Activated CD4-positive, alpha-beta T cell treated with anti-CD3 and anti-CD28 coated beads, Interleukin-2, amount 10 ng/mL, durations not matched to agents 7 days and 5 days (primary cell): ENCODE measurements at places on chromosomes 12 and 14. TPM values are rescaled to one million over a fixed set of nuclear protein-coding genes. Genes with fewer than 3 reads are reported as not detected.

The PTPRO gene
- 7.7 TPM for total RNA-seq

The MLF2 gene
- 90.7 TPM for total RNA-seq

The HOXC12 gene
- not detected for total RNA-seq

The HOXC5 gene
- total RNA-seq = not detected

The PIANP gene
- total RNA-seq = not detected

DNA sequence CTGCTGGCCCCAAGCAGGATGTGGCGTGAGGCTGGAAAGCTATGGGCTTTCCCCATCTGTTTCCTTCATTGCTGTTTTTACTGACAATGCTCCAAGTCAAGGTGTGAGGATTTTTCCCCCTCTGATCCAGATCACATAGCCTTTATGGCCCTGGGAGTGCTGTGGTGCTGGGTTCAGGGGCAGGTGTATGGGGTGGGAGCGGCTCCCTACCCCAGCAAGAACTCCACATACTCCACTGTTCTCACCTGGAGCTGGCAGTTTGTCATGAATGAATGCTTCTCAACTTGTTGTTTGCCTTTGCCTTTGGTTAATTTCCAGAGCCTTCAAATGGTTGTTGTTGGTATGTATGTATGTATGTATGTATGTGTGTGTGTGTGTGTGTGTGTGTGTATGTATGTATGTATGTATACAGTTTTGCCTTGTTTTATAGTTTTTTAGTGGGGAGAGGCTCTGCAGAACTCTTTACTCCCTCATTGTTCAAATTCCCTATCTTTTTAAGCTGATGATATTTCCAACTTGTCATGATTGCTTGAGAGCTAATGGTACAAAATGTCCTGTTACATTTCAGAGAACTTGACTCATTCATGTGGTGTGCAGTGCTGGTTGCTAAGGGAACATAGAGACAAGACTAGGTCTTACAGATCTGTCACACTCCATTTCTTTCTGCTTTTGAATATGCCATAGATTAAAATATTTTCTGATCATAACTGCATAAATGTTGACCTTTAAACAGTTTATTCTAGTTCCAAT is 36.6 kb upstream of the ASPG start:
- peaks cover 4% of the 10 kb centered on the region for H3K4me1 ChIP-seq
- H3K4me3 ChIP-seq = no peak overlapping the region
- H3K36me3 ChIP-seq = no peaks in the 10 kb centered on the region
- H3K27me3 ChIP-seq = peaks cover 7% of the 10 kb centered on the region

- peaks cover 4% of the 10 kb centered on the region for H3K27me3 ChIP-seq
- no peak for DNase-seq
- H3K4me1 ChIP-seq = no peaks in the 10 kb centered on the region
These were observed 38.1 kb downstream of the BBS10 start for GRCh38 chr12:76310110-76310509.

- H3K27me3 ChIP-seq = peaks cover 53% of the 10 kb centered on the region
- no peak within 1 kb of the TSS for H3K27ac ChIP-seq
- no peak for DNase-seq
These were observed at the start of gene KCNH5 for GRCh38 chr14:63045234-63045611. TSS of gene KCNH5 (minus strand) at chr14:63045458. CDS start at chr14:63045186, 272 bp downstream.

DNA sequence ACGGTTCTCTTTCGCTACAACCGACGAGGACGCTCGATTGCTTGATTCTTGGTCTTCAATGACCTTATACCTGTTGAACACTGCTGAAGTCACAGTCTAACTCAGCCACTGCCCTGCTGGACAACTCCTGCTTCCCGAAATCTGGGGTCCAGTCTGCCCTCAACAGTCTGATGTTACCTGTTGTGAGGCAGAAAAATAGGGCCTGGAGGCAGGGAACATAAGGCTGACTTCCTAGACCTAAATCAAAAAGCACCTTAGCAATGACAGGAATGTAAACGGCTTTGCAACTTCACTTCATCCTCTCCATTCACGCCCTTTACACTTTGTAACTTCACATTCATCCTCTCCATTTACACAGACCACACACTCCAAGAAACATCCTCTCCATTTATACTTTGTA is 597 bp upstream of the GLTP start:
- peak overlapping the region; percentile 80 for H3K4me3 ChIP-seq
- H3K36me3 ChIP-seq = no peaks in the 10 kb centered on the region
- H3K4me1 ChIP-seq = peaks cover 42% of the 10 kb centered on the region
- no peak for DNase-seq

DNA sequence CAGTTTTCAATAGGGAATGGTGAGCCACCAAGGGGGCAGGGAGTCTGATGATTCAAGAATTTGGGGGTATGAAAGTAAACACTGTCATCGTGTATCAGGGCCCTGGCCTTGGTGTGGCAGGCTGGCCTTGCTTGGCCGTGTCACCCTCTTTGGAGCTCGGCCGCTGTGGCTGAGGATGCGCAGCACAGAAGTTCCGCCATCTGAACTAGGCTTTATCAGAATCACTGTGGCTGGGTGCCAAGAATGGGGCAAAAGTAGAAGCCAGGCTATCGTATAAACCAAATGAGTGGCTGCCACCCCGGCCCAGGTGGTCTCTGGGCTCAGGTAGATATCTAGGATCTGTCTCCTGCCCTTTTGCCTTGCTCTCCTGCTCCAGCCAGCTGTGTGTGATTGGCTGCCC is 137.4 kb downstream of the PAPOLA start:
- DNase-seq = no peak
- peaks cover 2% of the 10 kb centered on the region for H3K27me3 ChIP-seq
- H3K4me1 ChIP-seq = no peaks in the 10 kb centered on the region
- no peaks in the 10 kb centered on the region for H3K36me3 ChIP-seq
- no peak overlapping the region for H3K27ac ChIP-seq

GRCh38 chr12:97797473-97797872 is 334.9 kb downstream of the RMST start:
- no peak for DNase-seq
- H3K4me1 ChIP-seq = no peaks in the 10 kb centered on the region
- no peak overlapping the region for H3K27ac ChIP-seq
- no peak overlapping the region for H3K4me3 ChIP-seq
- no peaks in the 10 kb centered on the region for H3K27me3 ChIP-seq
- H3K36me3 ChIP-seq = no peaks in the 10 kb centered on the region
